ENCODE measurements at places on chromosomes 1 and 21.

DNA sequence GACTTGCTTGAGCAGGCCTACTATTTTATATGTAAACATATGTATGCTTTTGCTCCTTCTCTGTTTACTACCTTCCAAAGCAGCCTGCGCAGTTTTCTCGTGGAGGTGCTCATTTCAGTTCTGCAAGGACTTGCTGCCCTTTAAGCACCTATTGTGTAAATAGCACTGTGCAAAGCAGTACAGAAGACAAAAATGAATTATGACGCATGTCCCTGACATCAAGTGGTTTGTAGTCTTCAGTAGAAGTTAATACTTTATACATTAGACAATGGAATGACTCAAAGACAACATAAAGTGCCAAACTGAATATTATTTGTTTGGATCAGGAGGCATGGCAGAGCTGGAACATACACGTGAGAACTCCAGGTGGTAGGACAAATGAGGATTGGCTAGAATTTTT, 611.7 kb downstream of the LMO4 start:
- DNase-seq = no peak

GRCh38 chr1:38530957-38531356, 328.6 kb downstream of the RRAGC start:
- no peak for DNase-seq

DNA sequence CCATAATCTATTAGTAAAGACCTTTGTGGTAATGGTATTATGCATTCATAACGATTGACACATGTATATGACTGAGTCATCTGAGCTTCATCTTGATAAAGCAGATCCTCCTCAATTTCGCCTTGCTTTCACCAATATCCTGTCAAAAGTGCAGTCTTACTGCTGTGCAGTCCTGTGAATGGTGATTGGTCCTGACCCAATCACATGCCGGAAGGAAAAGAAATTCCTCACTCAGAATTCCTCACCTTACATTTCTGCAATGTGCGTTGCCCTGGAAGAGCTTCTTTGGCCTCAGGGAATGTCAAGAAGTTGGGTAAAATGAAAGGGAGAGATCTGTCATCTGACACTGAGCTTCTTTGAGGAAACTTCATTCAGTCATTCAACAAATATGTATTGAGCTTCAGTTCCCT, 121.0 kb upstream of the TSPAN2 start:
- DNase-seq = no peak

- DNase-seq = peak; percentile 19
Observed at GRCh38 chr21:25895565-25896205, 160.9 kb downstream of the GABPA start.

- peak; percentile 70 for DNase-seq
Observed at GRCh38 chr1:54460351-54460750, 54.2 kb upstream of the SSBP3 start.

DNA sequence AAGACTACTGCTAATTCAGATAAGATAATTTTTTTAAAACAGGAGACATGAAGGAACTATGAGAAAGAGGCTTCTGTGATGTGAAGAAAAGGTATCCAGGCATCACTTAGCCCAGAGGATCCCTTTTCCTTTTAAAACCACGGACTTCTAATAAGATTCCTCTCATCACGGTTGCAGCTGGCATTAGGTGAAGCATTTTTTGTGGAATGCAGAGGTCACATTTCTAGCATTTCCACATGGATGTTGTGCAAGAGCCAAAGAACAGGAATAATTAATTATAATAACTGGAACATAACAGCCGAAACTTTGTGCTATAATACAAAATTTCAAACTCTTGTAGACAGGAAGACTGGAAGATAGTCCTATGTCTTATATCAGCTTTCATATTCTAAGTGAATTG, 27.6 kb downstream of the CYP2J2 start:
- DNase-seq = no peak

DNA sequence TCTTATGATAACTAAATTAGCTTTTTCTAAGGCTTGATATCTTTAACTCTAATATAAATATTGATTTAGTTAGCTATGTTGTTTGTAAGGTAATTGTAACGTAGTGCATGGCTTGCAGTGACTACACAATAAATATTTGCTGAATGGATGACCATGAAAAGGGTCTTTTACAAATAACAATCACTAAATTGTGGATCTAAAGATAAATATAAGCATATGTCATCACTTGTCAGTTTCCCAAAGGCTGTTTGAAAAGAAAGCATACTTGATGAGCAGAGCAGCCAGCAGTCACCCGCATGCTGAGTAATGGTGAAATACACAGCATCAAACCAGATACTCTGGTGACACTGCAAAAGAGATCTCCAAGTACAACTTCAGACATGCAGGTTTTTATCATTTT, 92.5 kb upstream of the FMN2 start:
- DNase-seq = no peak

DNA sequence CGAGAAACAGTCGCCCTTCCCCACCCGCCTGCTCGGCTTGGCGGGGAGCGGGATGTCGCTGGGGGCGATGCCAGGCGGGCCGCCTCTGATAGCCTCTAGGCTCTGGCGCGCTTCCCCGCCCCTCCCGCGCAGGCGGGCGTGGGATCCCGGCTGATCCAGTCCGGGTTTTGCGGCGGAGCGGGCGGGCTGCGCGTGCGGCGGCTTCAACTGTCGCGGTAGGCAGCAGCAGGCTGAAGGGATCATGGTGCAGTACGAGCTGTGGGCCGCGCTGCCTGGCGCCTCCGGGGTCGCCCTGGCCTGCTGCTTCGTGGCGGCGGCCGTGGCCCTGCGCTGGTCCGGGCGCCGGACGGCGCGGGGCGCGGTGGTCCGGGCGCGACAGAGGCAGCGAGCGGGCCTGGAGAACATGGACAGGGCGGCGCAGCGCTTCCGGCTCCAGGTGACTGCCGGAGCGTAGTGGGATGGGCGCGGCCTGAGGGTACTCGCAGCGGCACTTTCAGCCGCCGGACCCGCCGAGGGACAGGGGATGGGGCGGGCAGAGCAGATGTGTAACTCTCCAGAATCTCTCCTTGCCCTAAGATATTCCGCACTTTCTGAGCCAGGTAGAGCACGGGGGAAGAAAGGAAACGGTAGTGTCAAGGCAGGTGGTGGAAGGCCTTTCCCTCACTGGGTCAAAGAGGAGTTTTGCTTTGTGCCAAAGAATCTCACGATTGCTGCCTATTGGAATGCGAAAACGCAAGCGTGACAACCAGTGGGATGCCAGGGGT, at the start of gene FAAH:
TSS of gene FAAH (plus strand) at position 210 of the 764 bp plus-strand sequence. CDS start at position 242, 32 bp downstream.
- peak; percentile 24 for DNase-seq

- no peak for DNase-seq
Observed at GRCh38 chr1:70400335-70400734, 10.7 kb upstream of the CTH start.

DNA sequence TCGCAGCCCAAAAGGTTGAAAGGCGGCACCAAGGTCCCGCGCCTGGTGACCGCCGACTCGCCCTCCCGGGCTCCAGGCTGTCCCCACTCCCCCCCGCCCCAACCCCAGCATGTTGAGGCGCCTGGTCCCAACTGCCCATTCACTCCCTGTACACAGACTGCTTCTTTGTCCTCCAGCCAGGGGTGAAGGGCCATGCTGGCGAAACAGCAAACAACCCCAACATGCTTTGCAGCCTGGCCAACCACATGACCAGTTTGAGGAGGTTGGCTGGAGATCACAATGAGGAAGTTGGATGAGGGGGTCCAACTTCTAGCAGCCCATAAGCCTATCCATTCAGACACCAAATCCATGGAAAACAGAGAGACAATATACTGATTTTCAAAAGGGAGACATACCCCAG, 13.5 kb downstream of the PDE9A start:
- no peak for DNase-seq

DNA sequence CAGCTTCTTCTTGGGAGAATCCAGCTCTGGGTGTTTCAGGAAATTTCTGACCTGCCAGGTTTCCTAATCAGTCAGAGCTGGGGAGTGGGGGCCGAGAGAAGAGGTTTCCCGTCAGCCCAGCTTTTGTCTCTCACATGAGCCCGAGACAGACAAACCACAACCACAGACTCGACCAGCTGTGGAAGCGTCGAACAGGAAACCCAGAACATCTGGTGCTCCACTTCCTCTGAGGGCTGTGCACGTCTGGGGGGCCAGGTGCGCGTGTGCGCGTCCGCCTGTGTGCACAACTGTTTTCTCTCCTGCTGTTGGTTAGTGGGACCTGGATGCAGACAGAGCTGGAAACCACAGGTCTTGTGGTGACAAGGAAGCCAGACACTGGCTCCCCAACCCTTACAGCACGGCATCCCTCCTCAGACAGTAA, 113.0 kb upstream of the SLC25A33 start:
- peak; percentile 83 for DNase-seq

DNA sequence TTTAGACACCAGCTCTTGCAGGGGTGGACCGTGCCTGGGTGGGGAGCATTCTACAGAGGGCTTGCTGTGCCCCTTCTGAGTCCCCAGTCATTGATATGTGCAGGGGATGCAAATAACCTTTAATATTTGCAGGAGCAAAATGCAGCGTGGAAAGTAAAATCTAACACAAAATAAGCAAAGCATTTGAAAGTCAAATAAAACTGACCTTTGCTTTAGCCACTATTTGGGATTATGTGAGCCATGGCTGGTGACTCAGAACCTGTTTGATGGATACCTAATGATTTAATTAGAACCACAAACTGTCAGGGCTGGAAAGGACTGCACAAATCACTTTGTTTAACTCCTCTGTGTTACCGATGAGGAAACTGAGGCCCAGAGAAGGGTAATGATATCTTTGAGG, 377.5 kb downstream of the HHAT start:
- no peak for DNase-seq

GRCh38 chr21:42590431-42591131, 62.8 kb upstream of the PDE9A start:
- peak; percentile 8 for DNase-seq

DNA sequence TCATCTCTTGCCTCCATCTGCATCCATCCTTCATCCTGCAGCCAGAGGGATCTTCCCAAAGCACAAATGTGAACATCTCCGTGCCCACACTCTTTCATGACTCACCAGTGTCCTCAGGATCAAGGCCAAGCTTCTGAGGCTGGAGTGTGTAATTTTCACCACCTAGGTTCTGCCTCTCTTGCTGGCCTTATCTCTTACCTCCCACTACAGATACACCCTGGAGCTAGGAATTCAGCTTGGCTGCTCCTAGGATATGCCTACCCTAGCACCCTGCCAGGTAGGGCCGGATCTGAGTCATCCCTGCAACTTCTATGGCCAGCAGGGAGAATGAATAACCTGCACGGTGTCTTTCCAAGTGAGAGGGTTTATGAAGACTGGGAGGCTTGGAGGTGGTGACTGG, 208.7 kb upstream of the CSF3R start:
- DNase-seq = no peak

DNA sequence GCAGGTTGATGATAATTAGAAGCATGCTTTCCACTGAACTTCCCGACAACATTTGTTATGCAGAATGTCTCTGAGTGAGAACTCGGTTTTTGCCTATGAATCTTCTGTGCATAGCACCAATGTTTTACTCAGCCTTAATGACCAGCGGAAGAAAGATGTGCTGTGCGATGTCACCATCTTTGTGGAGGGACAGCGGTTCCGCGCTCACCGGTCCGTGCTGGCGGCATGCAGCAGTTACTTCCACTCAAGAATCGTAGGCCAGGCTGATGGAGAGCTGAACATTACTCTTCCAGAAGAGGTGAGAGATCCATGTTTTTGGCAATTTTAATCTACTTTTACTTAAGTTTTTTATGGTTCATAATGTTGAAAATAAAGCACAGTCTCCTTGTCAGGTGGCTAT, 22.5 kb downstream of the BACH1 start:
- DNase-seq = no peak

DNA sequence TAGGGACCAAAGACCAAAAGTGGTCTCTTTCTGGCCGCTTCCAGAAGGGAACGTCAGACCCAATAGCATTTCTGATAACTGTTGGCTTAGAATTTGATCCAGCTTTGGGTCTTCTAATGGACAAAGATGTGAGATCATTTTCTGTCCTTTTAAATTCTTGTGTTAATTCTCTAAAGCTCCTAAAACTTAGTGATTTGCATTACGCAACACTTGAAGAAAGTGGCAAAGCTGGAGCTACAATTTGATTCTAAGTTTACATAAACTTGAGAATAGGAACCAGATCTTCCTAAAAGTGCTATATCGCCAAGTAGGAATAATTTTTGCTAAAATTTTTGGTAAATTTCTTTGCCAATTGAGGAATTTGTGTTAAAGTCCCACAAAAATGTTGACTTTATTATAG, 21.6 kb upstream of the PLA2G4A start:
- no peak for DNase-seq

- peak; percentile 90 for DNase-seq
Observed at GRCh38 chr1:225467193-225468020, 39.6 kb upstream of the LBR start.

GRCh38 chr1:66542314-66542713, 8.4 kb downstream of the SGIP1 start:
- no peak for DNase-seq

- peak; percentile 1 for DNase-seq
Observed at GRCh38 chr21:42878678-42878992, 704 bp downstream of the WDR4 start.

- no peak for DNase-seq
Observed at GRCh38 chr1:238399558-238399957, 508.8 kb upstream of the ZP4 start.

GRCh38 chr1:89552471-89553081, 27.9 kb downstream of the LRRC8B start:
- DNase-seq = no peak

DNA sequence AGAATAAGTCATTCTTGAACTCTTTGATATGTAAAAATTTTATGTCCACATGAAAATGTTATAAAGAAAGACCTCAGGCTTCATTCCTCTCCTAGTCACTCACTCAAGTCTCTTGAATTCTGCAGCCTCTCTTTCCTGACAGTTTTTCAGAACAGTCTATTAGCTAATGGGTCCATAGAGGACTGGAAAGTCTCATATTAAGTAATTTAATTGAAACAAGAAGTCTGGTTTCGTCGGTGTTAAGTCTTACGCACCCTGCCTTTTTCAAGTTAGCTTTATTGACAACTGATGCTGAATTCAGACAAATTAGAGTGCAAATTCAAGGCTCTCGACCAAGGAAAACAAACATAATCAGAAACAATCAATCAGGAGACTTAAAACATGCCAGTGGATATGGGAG, 105.8 kb downstream of the GREM2 start:
- DNase-seq = no peak

DNA sequence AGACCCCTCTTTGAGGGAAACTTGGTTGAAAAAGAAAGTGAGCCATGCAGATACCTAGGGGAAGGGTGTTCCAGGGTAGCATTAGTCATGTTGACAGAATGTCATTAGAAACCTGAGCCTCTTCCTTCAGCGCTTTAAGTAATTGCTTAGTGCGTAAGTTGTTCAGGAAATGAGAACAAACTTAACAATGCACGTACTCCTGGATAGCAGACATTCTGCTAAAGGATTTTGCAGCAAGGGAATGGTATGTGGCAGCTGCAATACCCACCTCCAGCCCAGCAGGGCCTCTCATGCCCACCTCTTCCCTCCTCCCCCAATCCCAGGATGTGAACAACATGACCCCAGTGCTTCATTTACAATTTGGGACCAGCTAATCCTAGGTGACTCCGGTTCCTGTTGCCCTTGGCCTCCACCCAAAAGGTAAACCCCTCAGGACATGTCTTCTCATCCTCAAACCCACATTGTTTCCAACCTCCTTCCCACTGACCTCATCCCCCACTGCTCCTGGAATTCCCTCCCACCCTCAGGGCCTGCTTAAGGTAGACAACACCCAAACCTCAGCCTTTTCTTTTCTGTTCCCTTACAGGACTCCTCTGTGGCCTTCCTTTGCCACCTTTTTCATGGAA, 98.0 kb upstream of the BCAR3 start:
- DNase-seq = no peak

GRCh38 chr1:54834007-54834541, 33.0 kb upstream of the TTC22 start:
- DNase-seq = no peak
